ENCODE measurements at places on chromosomes 7 and 10.

GRCh38 chr10:3426190-3426845 is 253.7 kb upstream of the PITRM1 start:
- no peak for DNase-seq
- no peak overlapping the region for H3K4me3 ChIP-seq
- H3K36me3 ChIP-seq = no peaks in the 10 kb centered on the region
- H3K27me3 ChIP-seq = no peaks in the 10 kb centered on the region
- no peaks in the 10 kb centered on the region for H3K4me1 ChIP-seq

DNA sequence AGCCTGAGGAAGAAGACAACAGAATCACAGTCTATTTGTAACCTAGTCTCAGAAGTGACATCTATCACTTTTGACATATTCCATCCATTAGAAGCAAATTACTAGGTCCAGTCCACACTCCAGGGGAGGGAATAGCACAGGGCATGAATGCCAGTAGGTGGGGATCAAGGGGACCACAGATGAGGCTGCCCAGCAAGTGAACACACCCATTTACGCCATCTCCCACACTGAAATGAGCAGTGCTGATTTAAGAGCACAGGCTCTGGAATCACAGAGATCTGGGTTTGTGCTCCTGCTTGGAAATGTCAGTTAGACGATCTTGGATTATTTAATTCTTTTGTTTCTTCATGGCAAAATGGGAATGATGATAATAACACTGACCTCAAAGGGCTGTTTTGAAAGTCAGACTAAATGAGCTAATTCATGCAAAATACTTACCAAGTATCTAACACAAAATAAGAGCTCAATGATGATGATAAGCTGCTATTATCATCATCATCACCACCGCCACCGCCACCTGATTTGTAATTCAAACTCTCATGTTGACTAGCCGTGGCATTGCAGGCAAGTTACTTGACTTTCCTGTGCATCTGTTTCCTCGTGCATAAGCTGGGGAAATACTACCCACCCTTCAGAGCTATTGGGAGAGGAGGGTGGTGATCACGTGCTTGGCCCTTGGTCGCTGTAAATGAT is 138.9 kb upstream of the KLF14 start:
- peaks cover 39% of the 10 kb centered on the region for H3K36me3 ChIP-seq
- no peak for DNase-seq
- H3K27me3 ChIP-seq = no peaks in the 10 kb centered on the region
- H3K4me1 ChIP-seq = no peaks in the 10 kb centered on the region

GRCh38 chr10:117754770-117755658 is 212.5 kb downstream of the EMX2 start:
- H3K27me3 ChIP-seq = no peaks in the 10 kb centered on the region
- no peaks in the 10 kb centered on the region for H3K4me1 ChIP-seq
- H3K4me3 ChIP-seq = no peak overlapping the region
- no peaks in the 10 kb centered on the region for H3K36me3 ChIP-seq
- H3K27ac ChIP-seq = no peak overlapping the region

DNA sequence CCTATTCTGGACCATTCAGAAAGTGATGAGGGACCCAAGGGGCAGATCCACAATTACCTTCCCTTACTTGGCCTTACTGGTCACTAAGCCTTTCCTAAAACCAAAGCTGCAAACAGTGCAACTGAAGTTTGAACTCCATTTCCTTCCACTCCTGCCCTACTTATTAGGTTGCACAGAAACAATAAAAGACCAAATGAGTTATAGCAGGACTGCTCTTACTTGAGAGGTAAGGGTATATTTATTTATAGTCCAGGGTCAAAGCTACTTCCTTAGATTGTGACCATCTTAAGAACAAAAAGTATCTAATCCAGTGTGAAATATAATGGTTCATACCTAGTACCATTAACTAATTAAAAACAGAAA is 27.0 kb downstream of the CDK6 start:
- peak overlapping the region; percentile 44 for H3K27ac ChIP-seq
- peak overlapping the region; percentile 26 for H3K4me3 ChIP-seq
- DNase-seq = no peak
